Activated naive CD4-positive, alpha-beta T cell treated with anti-CD3 and anti-CD28 coated beads, Interleukin-2, amount 10 ng/mL, durations not matched to agents 5 hours and 36 hours (primary cell): ENCODE measurements at places on chromosomes 7 and 10. TPM values are rescaled to one million over a fixed set of nuclear protein-coding genes. Genes with fewer than 3 reads are reported as not detected.

The TRIM74 gene
- total RNA-seq, result 2.6 TPM

The COX19 gene
- total RNA-seq, result 19.2 TPM

The WIPF3 gene
- total RNA-seq, result not detected

The NFE2L3 gene
- total RNA-seq, result 14.2 TPM

The CTAGE15 gene
- total RNA-seq, result not detected

The NPFFR1 gene
- not detected for total RNA-seq

The PNLIP gene
- not detected for total RNA-seq
